ENCODE measurements at places on chromosomes 5 and 9. TPM values are rescaled to one million over a fixed set of nuclear protein-coding genes. Genes with fewer than 3 reads are reported as not detected.

- no peaks in the 10 kb centered on the region for H3K4me1 ChIP-seq
- no peaks in the 10 kb centered on the region for H3K36me3 ChIP-seq
- no peak overlapping the region for H3K27ac ChIP-seq
- DNase-seq = no peak
- H3K27me3 ChIP-seq = no peaks in the 10 kb centered on the region
Measured at GRCh38 chr9:17171309-17172094, 36.7 kb downstream of the CNTLN start.

- no peak overlapping the region for H3K27ac ChIP-seq
- no peaks in the 10 kb centered on the region for H3K27me3 ChIP-seq
- H3K36me3 ChIP-seq = no peaks in the 10 kb centered on the region
- no peaks in the 10 kb centered on the region for H3K4me1 ChIP-seq
Measured at GRCh38 chr9:10534850-10535249, 78.0 kb downstream of the PTPRD start.

DNA sequence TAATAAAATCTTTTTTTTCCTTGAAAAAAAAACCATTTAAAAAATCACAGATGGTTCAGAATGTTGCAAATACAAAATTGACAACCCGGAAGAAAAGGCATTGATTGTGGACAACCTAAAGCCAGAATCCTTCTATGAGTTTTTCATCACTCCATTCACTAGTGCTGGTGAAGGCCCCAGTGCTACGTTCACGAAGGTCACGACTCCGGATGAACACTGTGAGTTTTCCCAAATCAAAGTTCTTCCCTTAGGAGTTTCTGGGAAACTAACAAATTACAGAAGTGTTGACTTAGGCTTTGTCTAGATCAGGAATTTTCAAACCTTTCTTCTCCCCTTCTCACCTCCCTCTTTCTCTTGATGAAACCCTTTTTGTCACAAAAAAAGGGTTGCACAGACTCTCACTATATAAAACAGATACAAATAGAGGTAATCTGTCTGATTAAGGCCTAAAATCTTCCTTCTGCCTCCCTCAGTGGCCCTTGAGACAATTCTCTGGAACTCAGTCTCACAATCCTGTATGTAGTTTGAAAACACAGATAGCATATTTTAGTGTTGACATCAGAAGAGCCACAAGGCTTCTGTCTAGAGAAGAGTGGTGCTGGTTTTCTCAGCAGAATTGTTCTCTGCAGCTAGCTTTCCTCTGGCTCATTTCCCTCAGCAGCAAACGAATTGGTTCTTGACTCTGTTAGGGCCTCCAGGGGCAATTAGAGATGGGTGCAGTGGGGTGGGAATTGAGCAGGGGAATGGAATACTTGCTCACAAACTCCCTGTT is 79.5 kb downstream of the OSMR start:
- H3K36me3 ChIP-seq = peaks cover 38% of the 10 kb centered on the region
- no peak for DNase-seq
- H3K4me1 ChIP-seq = peaks cover 8% of the 10 kb centered on the region
- H3K27me3 ChIP-seq = no peaks in the 10 kb centered on the region
- peak overlapping the region; percentile 65 for H3K27ac ChIP-seq
- no peak overlapping the region for H3K4me3 ChIP-seq

DNA sequence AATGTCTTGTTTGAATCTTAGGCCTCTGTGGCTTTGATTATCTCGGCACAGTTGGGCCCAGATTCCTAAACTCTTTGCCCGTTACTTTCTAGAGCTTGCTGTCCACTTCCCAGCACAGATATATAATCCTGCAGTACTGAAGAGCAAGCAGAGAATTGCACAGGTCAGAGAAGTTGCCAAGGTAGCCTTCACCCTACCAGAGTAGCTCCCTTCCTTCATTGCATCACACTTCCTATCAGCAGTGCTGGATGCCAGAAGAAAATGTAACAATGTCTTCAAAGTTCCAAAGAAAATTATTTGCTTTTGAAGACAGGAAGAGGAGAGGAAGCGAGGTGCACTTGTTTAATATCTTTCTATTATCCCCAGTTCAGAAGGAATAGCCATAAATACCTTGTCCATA is 38.1 kb upstream of the SPATA31D4 start:
- no peaks in the 10 kb centered on the region for H3K36me3 ChIP-seq
- no peak for DNase-seq
- no peaks in the 10 kb centered on the region for H3K27me3 ChIP-seq
- no peak overlapping the region for H3K4me3 ChIP-seq

DNA sequence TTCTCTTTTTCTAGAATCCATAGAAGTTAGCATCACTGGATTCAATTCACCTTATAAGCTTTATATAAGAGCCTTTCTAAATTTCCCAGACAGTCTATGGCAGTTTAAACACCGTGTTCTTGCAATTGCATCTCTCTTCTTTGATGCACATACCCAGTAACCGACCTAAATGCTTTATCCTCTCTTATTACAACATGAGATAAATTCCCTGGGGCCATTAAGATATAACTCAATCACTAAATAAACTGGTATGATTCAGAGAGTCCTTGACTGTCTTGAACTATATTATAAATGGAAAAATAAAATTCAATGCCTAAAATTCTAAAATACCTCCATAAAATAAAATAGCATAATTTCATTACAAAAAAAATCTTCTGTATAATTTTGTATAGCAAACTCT is 98.1 kb downstream of the DIRAS2 start:
- H3K27me3 ChIP-seq = no peaks in the 10 kb centered on the region
- no peaks in the 10 kb centered on the region for H3K36me3 ChIP-seq
- no peak overlapping the region for H3K27ac ChIP-seq
- no peaks in the 10 kb centered on the region for H3K4me1 ChIP-seq

DNA sequence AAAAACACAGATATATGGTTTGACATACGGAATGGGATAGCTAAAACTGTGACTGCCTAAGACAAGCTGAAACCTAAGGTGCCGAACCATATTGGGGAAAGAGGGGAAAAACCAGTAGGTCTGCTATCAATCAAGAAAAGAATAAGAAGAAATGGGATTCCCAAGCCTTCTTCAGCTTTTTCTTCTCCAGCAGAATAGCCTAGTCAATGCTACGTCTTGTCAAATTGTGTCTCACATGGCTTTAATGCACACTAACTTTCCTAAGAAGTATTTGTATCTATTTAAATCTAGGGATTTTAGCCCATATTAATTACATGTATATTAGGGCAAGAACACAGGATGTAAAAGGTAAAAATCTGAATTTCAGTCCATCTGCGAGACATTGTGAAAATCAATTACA is 797 bp upstream of the FBXO38 start:
- H3K4me1 ChIP-seq = peaks cover 22% of the 10 kb centered on the region
- peak overlapping the region; percentile 99 for H3K4me3 ChIP-seq
- H3K27me3 ChIP-seq = no peaks in the 10 kb centered on the region
- no peaks in the 10 kb centered on the region for H3K36me3 ChIP-seq
- no peak for DNase-seq

DNA sequence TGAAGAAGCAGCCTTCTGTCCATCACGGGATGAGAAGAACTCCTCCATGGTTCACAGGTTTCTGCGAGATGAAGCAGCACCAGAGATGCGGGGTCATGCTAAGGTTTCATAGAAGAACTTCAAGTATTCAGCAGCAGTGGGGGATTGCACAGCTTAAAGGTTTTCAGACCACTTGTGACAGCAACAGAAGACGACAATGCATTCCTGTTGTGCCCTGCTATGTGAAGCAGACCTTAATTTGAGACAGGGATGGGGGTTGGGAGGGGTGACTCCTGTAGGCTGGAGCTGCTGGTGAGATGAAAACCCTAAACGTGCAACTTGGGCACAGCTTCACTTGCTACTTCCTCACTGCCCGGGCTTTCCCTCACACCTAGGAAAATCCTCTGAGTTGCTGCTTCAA is 256.0 kb downstream of the SLIT3 start:
- no peaks in the 10 kb centered on the region for H3K27me3 ChIP-seq
- H3K4me1 ChIP-seq = no peaks in the 10 kb centered on the region
- no peaks in the 10 kb centered on the region for H3K36me3 ChIP-seq
- DNase-seq = no peak
- no peak overlapping the region for H3K27ac ChIP-seq

DNA sequence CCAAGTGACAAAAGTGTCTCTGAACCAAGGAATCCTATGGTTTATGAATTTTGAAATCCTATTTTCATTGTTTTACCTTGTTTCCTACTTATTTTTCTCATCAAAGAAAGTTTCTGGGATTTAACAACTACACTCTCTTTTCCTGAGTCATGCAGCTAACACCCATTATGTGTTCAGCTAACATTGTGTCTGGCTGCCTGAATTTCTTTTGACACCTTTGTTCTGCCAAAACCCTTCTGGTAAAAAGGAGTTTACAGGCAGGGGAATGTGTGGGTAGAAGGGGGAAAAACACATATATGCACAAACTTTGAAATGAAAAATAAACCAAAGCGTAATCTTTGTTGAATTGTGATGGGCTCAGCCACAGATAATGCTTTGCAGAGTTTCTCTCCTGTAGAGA is 146.2 kb downstream of the COX7C start:
- no peak for DNase-seq
- no peak overlapping the region for H3K4me3 ChIP-seq
- H3K27me3 ChIP-seq = no peaks in the 10 kb centered on the region
- H3K27ac ChIP-seq = no peak overlapping the region
- H3K36me3 ChIP-seq = no peaks in the 10 kb centered on the region

- H3K27me3 ChIP-seq = peaks cover 11% of the 10 kb centered on the region
- no peak overlapping the region for H3K27ac ChIP-seq
- no peaks in the 10 kb centered on the region for H3K4me1 ChIP-seq
- no peaks in the 10 kb centered on the region for H3K36me3 ChIP-seq
Measured at GRCh38 chr9:124004593-124004992, 7.0 kb upstream of the LHX2 start.

DNA sequence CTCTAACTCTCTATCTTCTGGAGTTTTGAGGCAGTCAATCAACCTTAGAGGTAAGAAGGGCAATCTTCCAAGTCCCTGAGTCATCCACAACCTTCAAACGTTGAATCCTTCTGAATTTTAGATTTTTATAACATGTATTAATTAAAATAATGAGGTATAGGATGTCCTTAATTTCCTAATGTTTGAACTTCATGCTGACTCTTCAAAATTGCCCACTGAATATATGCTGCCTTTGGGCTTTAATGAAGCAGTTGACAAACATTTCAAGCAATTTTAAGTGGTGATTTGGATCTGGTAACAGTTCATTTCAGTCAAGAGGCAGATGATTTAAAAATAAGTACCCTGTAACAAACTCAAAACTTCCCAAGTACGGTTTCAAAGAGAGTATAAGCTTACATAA is 26.0 kb downstream of the ERP44 start:
- DNase-seq = no peak
- H3K4me3 ChIP-seq = no peak overlapping the region
- no peaks in the 10 kb centered on the region for H3K4me1 ChIP-seq
- no peak overlapping the region for H3K27ac ChIP-seq
- no peaks in the 10 kb centered on the region for H3K36me3 ChIP-seq
- no peaks in the 10 kb centered on the region for H3K27me3 ChIP-seq

- DNase-seq = peak; percentile 59
- H3K27me3 ChIP-seq = no peaks in the 10 kb centered on the region
- H3K4me3 ChIP-seq = no peak overlapping the region
- no peak overlapping the region for H3K27ac ChIP-seq
Measured at GRCh38 chr5:997001-997474, 11.6 kb upstream of the NKD2 start.

DNA sequence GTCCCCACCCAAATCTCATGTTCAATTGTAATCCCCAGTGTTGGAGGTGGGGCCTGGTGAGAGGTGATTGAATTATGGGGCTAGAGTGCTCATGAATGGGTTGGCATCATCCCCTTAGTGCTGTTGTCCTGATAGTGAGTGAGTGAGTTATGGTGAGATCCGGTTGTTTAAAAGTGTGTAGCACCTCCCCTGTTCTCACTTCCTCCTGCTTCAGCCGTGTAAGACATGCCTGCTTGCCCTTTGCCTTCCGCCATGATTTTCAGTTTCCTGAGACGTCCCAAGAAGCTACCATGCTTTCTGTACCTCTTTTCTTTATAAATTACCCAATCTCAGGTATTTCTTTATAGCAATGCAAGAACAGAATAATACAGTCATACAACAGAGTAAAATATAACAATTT is 742 bp upstream of the LECT2 start:
- DNase-seq = no peak
- no peaks in the 10 kb centered on the region for H3K4me1 ChIP-seq
- H3K27me3 ChIP-seq = no peaks in the 10 kb centered on the region
- no peaks in the 10 kb centered on the region for H3K36me3 ChIP-seq
- no peak overlapping the region for H3K4me3 ChIP-seq
- H3K27ac ChIP-seq = no peak overlapping the region

GRCh38 chr9:129932303-129933151 is 97.3 kb downstream of the USP20 start:
- H3K4me3 ChIP-seq = no peak overlapping the region
- H3K27me3 ChIP-seq = no peaks in the 10 kb centered on the region
- DNase-seq = no peak
- peak overlapping the region; percentile 70 for H3K27ac ChIP-seq

- no peak overlapping the region for H3K27ac ChIP-seq
- no peaks in the 10 kb centered on the region for H3K4me1 ChIP-seq
Measured at GRCh38 chr9:72271613-72272478, 93.2 kb downstream of the ZFAND5 start.

- no peak for DNase-seq
- H3K27ac ChIP-seq = no peak overlapping the region
Measured at GRCh38 chr5:176659512-176659839, 12.2 kb downstream of the TSPAN17 start.

- no peaks in the 10 kb centered on the region for H3K36me3 ChIP-seq
- no peaks in the 10 kb centered on the region for H3K27me3 ChIP-seq
- H3K4me3 ChIP-seq = no peak overlapping the region
- H3K27ac ChIP-seq = no peak overlapping the region
- no peaks in the 10 kb centered on the region for H3K4me1 ChIP-seq
- DNase-seq = no peak
Measured at GRCh38 chr9:132006677-132007370, 72.8 kb downstream of the MED27 start.

GRCh38 chr5:101009758-101010519 is 106.9 kb upstream of the ST8SIA4 start:
- H3K27me3 ChIP-seq = no peaks in the 10 kb centered on the region
- DNase-seq = no peak
- no peak overlapping the region for H3K27ac ChIP-seq

DNA sequence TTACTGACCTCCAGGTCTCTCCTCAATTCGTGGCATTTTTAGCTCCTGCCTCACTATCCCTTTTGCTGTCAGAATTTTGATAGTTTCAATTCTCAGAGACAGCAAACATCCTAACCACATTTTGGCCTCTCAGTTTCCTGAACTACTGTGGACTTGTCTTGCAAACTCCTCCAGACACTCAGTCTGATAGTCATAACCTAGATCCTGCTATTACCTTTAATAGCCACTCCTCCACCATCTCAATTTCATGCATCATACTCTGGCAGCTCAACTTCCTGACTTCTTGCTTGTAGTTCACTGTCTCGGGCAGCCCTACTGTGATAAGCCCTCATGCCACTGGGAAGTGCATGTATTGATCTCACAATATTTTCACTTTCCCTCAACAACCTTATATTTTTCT is 481.8 kb upstream of the CDH18 start:
- no peaks in the 10 kb centered on the region for H3K27me3 ChIP-seq
- no peak for DNase-seq
- H3K4me3 ChIP-seq = no peak overlapping the region
- no peaks in the 10 kb centered on the region for H3K4me1 ChIP-seq

The CNTFR gene
- total RNA-seq = 4.7 TPM

The FANCC gene
- 0.64 TPM for total RNA-seq

The SLC36A3 gene
- not detected for total RNA-seq

The IGFBPL1 gene
- 4.8 TPM for total RNA-seq

The SLCO4C1 gene
- total RNA-seq = not detected

The TTLL11 gene
- 18.5 TPM for total RNA-seq

The SMIM33 gene
- not detected for total RNA-seq

The HCN1 gene
- not detected for total RNA-seq

The OMD gene
- total RNA-seq = 36.2 TPM

The CXCL14 gene
- total RNA-seq = 45.3 TPM
